ENCODE measurements at places on chromosomes 13 and 19.
A peak's percentile ranks its signal among the peaks of the same experiment; 100 is the strongest.

DNA sequence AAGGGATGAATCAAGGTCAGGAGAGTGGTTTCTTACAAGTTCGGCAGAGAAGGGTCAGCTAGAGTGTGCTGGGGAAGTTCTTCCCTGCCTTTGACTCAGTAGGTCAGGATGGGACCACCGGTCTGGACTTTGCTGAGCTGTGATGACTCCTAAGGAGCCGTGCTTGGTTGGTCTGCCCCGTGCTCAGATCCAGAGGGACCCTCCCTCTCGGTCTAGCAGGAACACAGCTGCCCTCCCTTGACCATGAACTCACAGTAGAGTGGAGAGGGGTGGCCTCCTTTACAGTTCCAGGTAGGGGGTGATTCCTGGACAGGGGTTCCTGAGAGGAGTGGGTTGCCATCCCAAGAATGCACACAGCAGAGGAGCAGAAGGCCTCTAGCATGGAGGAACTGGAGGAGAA, 4.3 kb downstream of the RPS19 start:
- DNase-seq = no peak

GRCh38 chr19:14136509-14137281, at the start of gene ASF1B:
Gene ASF1B, minus strand, starts transcription at chr19:14136589. Its CDS starts 133 bp downstream, at chr19:14136456.
- DNase-seq = peak; percentile 99

GRCh38 chr19:35879770-35880317, 11.5 kb downstream of the APLP1 start:
- DNase-seq = no peak

- DNase-seq = no peak
Measured at GRCh38 chr13:29801102-29801501, 49.3 kb downstream of the UBL3 start.

DNA sequence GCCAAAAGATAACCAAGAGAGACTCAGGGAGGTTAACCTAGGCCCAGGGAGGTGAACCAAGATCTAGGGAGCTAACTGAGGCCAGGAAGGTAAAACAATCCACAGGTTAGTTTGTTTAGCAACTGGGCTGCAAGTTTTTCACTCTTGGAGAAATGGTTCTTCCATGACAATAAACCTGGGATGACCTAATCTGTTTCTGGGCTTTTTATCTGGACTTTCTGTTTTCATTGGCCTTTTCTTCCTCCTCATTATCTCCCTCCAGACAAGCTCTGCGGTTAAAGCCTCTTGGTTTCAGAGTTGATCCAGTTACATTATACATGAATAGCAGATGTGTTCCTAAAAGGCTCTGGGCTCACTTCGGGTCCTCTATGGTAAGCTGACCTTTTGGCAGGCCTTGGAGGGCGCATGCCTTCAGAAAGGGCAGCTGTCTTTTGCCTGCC, 44.2 kb downstream of the PCDH8 start:
- no peak for DNase-seq

- DNase-seq = no peak
Measured at GRCh38 chr19:48512504-48513288, 1.1 kb upstream of the LMTK3 start.

- DNase-seq = no peak
Measured at GRCh38 chr19:38369584-38369983, 4.8 kb upstream of the PSMD8 start.

DNA sequence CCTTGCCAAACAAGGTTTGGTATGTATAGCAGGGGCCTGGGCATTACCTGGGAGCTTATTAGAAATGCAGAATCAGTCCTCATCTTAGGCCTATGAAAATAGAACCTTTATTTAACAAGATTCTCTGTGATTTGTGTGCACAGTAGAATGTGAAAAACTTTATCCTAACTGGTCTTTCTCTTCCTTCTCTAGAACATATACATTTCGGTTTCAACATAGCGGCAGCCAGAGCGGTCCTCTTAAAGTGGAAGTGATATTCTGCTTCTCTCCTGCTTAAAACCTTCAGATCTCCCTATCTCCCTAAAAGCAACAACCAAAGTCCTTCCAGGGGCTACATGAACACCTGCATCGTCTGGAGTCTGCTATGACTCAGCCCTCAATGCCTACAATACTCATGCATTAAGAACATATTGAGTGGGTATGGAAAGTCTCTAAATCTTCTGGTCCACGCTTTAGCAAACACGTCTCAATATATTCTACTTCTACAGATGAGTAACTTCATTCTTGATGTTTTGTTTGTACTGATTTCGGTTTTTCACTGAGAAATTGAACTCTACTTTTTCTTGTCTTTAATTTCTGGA, 84.5 kb downstream of the SPRY2 start:
- no peak for DNase-seq

- DNase-seq = no peak
Measured at GRCh38 chr19:1840541-1841115, 7.7 kb downstream of the REXO1 start.

- DNase-seq = no peak
Measured at GRCh38 chr19:21430675-21431074, 33.7 kb downstream of the ZNF493 start.

GRCh38 chr19:41064974-41065569, 23.2 kb upstream of the CYP2A13 start:
- no peak for DNase-seq

DNA sequence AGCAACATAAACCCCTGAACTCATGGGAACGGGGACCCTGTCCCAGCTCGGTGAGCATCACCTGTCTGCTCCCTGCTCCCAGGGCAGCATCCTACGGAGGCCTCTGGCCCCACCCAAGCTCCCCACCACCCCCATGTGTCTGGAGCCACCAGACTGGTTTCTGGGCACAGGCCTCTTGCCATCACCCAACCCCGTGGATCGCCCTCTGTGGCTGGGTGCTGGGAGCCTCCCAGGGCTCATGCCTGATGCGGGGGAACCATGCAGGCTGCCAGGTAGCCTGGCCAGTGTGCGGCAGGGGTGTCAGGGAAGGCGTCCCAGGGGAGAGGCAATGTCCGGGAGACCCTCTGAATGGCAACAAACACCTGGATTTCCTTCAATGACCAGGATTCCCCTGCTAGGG, 2.7 kb downstream of the MICOS13 start:
- DNase-seq = no peak
